Pancreas (tissue), 10 donors: ENCODE measurements at places on chromosomes 4 and X. TPM values are rescaled to one million over a fixed set of nuclear protein-coding genes. Genes with fewer than 3 reads are reported as not detected.

DDX60 gene
- polyA plus RNA-seq = 3.4 TPM

C1QTNF7 gene
- polyA plus RNA-seq = 0.30 TPM

ABCG2 gene
- polyA plus RNA-seq = 0.23 TPM

RRH gene
- 0.15 TPM for polyA plus RNA-seq

WDR17 gene
- polyA plus RNA-seq = 3.0 TPM

UGT2A3 gene
- 27.1 TPM for polyA plus RNA-seq

MAGEB10 gene
- polyA plus RNA-seq = not detected

SLITRK2 gene
- polyA plus RNA-seq = 0.30 TPM

DUX4 gene
- not detected for polyA plus RNA-seq

RHOXF2 gene
- not detected for polyA plus RNA-seq

CASK gene
- polyA plus RNA-seq = 6.6 TPM

AASDH gene
- polyA plus RNA-seq = 1.9 TPM

- no peak overlapping the region for H3K27ac ChIP-seq
- H3K27me3 ChIP-seq = no peaks in the 10 kb centered on the region
- no peaks in the 10 kb centered on the region for H3K4me1 ChIP-seq
Observed at GRCh38 chrX:148043271-148043855, 62.2 kb downstream of the FMR1NB start.

DNA sequence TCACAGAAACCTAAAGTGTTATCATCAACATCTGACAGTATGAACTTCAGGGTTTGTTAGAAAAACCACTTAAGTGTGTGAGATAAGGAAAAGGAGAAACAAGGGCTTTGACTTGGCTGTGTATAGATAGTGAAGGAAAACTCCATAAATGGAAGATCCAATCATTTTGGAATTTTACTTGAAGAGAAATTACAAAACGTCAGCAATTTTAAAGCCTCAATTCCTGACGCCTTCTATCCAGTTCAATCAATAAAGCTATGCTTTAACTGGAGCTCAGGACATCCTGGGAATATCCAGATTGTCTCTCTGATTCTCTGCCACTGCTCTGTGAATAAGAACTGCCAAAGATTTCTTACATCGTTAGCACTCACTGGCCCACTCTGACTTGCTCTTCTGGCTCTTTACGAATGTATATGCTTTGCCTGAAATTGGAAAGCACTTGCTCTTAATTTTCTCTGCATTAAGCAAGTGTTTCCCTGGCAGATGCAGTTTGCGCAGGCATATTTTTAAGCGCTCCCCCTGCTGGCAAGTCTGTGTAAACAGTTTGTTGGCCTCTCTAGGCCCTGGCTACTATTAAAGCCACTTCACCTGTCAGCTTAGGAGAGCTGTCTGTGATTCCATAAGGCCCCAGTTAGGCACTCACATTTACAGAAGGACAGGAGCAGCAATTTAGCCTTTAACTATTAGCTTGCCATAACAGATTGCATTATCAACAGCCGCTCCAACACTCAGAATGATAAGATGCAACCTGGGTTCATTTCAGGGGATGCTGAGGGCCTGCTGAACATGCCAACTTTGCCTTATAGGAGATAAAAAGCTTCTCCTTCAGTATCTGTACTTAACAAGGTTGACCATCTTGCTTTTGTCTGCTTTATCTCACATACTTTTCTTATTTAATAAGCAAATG is 251.4 kb upstream of the DDX53 start:
- H3K36me3 ChIP-seq = no peaks in the 10 kb centered on the region
- H3K27ac ChIP-seq = no peak overlapping the region
- H3K27me3 ChIP-seq = no peaks in the 10 kb centered on the region
- DNase-seq = peak; percentile 71
- H3K4me3 ChIP-seq = no peak overlapping the region
- no peaks in the 10 kb centered on the region for H3K4me1 ChIP-seq

DNA sequence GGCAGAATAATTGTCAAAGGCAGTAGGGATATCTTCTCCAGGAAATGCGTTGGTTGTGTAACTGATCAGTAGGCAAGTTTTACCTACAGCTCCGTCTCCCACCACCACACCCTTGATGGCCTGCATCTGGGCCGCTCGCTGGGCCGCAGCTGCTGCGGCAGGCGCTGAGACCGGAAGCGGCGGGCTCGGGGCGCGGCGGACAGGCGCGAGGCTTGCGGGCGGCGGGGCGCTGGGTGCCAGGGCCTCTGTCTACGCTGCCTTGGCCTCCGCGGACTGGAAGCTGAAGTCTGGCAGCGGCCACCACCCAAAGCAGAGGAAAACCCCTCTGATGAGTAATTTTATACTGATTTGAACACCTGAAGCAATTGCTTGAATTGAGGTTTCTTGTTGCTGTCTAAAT is 124.2 kb upstream of the ZIC3 start:
- no peaks in the 10 kb centered on the region for H3K27me3 ChIP-seq
- H3K4me3 ChIP-seq = no peak overlapping the region
- no peaks in the 10 kb centered on the region for H3K4me1 ChIP-seq
- no peaks in the 10 kb centered on the region for H3K36me3 ChIP-seq
- no peak for DNase-seq
- no peak overlapping the region for H3K27ac ChIP-seq

- peak; percentile 18 for DNase-seq
- H3K27ac ChIP-seq = peak overlapping the region; percentile 46
- H3K4me3 ChIP-seq = no peak overlapping the region
- H3K36me3 ChIP-seq = no peaks in the 10 kb centered on the region
- H3K27me3 ChIP-seq = no peaks in the 10 kb centered on the region
Observed at GRCh38 chrX:118872102-118872566, 48.5 kb downstream of the ZCCHC12 start.

- no peaks in the 10 kb centered on the region for H3K27me3 ChIP-seq
- peaks cover 26% of the 10 kb centered on the region for H3K4me1 ChIP-seq
- DNase-seq = peak; percentile 41
- no peaks in the 10 kb centered on the region for H3K36me3 ChIP-seq
- no peak overlapping the region for H3K4me3 ChIP-seq
Observed at GRCh38 chr4:184347251-184348239, 126.8 kb downstream of the IRF2 start.

- no peak overlapping the region for H3K27ac ChIP-seq
- H3K4me1 ChIP-seq = no peaks in the 10 kb centered on the region
- DNase-seq = peak; percentile 31
- H3K4me3 ChIP-seq = no peak overlapping the region
Observed at GRCh38 chrX:109352066-109352588, 129.8 kb downstream of the GUCY2F start.

DNA sequence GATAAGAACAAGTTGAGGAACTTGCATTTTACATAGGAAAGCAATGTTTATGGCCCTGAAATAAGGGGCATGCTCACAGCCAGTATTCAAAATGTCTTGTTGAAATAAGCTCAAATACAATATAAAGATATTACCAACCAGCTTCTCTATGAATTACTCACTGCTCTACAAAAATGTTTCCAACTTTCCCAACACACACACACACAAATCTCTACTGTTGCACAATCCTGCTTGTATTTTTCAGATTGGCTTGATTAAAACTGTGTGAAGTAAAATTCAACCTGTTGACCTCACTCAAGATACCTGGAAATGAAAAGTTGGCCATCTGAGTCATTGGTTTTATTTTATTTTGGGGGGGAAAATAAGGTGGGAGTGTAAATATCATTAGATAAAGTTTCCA is 128.6 kb downstream of the CHIC2 start:
- no peaks in the 10 kb centered on the region for H3K4me1 ChIP-seq
- no peak for DNase-seq
- no peaks in the 10 kb centered on the region for H3K27me3 ChIP-seq

GRCh38 chr4:97123573-97123972 is 1019.7 kb downstream of the STPG2 start:
- DNase-seq = no peak
- H3K27me3 ChIP-seq = no peaks in the 10 kb centered on the region
- no peaks in the 10 kb centered on the region for H3K4me1 ChIP-seq

DNA sequence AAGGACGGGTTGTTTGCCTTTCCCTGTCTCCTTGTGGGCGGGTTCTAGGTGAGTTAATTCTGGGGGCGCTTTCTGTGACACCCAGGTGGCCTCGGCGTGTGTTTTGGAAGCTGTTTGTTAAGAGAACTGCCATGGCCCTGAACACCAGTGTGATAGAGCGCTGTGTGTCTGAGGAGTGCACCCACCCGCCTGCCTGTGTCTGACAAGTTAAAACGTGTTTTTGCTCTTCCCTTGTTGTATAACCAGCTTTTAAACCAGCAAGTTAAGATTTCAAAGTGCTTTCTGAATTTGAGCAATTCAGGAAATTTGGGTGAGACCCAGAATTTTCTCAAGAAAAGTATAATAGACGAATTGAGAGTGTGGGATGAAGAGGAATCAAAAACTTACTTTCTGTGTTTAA is 55.2 kb upstream of the HGFAC start:
- H3K27me3 ChIP-seq = no peaks in the 10 kb centered on the region
- H3K4me1 ChIP-seq = no peaks in the 10 kb centered on the region
- DNase-seq = no peak

GRCh38 chrX:150688911-150689451 is 4.2 kb upstream of the MTMR1 start:
- H3K27ac ChIP-seq = no peak overlapping the region
- DNase-seq = no peak
- H3K4me3 ChIP-seq = no peak overlapping the region
- H3K4me1 ChIP-seq = no peaks in the 10 kb centered on the region
- no peaks in the 10 kb centered on the region for H3K27me3 ChIP-seq

- H3K36me3 ChIP-seq = no peaks in the 10 kb centered on the region
- H3K4me3 ChIP-seq = no peak overlapping the region
- no peak overlapping the region for H3K27ac ChIP-seq
- DNase-seq = no peak
Observed at GRCh38 chrX:1925053-1925481, 310.2 kb downstream of the ASMT start.

DNA sequence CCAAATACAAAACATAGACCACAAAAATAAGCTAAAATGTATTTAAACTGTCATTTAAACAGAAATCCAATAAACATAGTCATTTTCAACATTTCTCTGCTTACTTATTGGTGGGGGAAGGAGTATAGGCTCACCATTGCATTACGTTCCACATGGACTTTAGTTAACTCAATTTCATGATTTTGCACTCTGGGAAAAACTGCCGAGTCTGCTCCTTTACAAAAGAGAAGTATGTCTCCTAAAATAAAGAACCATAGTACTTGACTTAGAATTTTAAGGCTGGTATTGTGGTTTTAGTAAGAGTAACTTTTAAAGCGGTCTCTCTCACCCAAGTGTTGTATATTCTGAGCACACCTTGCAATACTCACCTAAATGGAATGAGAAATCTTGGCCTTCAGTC is 75.1 kb upstream of the MCF2 start:
- H3K36me3 ChIP-seq = no peaks in the 10 kb centered on the region
- H3K27ac ChIP-seq = no peak overlapping the region
- H3K4me1 ChIP-seq = no peaks in the 10 kb centered on the region
- H3K27me3 ChIP-seq = no peaks in the 10 kb centered on the region
- H3K4me3 ChIP-seq = no peak overlapping the region

DNA sequence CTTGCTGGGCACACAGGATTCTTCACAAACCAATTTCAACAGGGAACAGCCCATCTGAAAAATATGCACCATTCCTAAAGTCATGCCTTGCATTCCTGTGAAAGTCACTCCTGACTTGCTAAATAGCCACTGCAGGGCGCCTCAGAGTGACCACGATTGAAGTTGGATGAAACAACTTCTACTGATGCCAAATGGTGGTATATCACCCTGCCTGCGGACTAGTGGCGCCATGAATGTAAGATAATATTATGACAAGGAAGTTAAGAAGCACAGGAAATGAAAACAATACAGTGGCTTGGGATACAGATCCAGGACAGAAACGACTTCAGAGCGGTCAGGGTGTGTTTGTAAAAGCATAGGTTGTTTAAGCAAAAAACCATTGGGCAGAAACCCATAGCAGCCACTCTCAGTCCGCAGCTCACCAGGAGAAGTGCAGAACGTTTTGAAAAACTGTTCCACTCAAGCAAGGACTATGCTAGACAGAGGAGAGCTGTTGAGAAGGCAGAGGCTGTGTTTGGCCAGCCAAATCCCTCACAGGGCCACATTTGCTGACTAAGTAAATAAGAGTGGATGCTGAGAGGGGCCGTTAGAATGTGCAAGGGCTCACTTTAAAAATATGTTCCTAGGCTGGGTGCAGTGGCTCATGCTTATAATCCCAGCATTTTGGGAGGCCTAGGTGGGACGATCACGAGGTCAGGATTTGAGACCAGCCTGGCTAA is 250.4 kb downstream of the PTTG2 start:
- no peaks in the 10 kb centered on the region for H3K27me3 ChIP-seq
- H3K27ac ChIP-seq = no peak overlapping the region
- no peaks in the 10 kb centered on the region for H3K36me3 ChIP-seq
- H3K4me3 ChIP-seq = no peak overlapping the region
- H3K4me1 ChIP-seq = no peaks in the 10 kb centered on the region
- no peak for DNase-seq

- no peaks in the 10 kb centered on the region for H3K36me3 ChIP-seq
- H3K4me3 ChIP-seq = no peak overlapping the region
- H3K27ac ChIP-seq = no peak overlapping the region
- H3K27me3 ChIP-seq = no peaks in the 10 kb centered on the region
Observed at GRCh38 chr4:110411574-110412011, 64.4 kb upstream of the ENPEP start.

GRCh38 chr4:115489279-115489678 is 375.9 kb upstream of the NDST4 start:
- H3K27ac ChIP-seq = no peak overlapping the region
- H3K4me1 ChIP-seq = no peaks in the 10 kb centered on the region
- H3K4me3 ChIP-seq = no peak overlapping the region
- no peak for DNase-seq
- H3K36me3 ChIP-seq = no peaks in the 10 kb centered on the region

- H3K4me1 ChIP-seq = no peaks in the 10 kb centered on the region
- H3K36me3 ChIP-seq = no peaks in the 10 kb centered on the region
- no peaks in the 10 kb centered on the region for H3K27me3 ChIP-seq
- no peak overlapping the region for H3K27ac ChIP-seq
- no peak for DNase-seq
Observed at GRCh38 chr4:116323606-116324005, 761.8 kb downstream of the TRAM1L1 start.

GRCh38 chr4:101355767-101356702 is 8.7 kb upstream of the PPP3CA start:
- H3K36me3 ChIP-seq = no peaks in the 10 kb centered on the region
- H3K4me1 ChIP-seq = peaks cover 10% of the 10 kb centered on the region
- H3K27ac ChIP-seq = peak overlapping the region; percentile 13

DNA sequence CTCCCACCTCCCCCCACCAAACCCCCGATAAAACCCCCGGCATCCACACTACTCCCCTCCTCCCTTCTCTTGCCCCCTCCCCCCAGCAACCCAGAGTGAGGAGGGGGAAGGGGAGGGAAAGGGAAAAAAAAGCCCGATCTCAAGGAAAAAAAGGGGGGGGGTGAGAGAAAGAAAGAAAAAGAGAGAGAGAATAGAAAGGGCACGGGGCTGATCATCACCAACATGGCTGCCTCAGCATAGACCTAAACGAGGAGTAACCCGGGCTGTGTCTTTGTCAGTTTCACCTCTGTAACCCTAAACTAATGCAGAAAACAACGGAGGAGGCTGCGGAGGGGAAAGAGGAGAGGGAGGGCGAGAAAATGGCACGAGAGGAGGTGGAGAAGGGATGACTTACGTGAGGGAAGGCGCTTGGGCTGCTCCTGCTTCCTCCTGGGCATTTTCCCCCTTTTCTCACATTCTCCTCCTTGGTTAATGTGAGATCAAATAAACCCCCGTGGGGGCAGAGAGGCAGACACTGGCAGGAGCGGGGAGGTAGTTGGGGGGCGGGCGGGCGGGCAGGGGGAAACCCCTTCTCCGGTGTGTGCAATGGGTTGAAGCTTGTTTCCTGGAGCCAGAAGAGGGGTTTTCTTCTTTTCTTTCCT is 532 bp downstream of the ZNF827 start:
- peak overlapping the region; percentile 42 for H3K4me3 ChIP-seq
- H3K27ac ChIP-seq = peak overlapping the region; percentile 48
- no peak for DNase-seq
- no peaks in the 10 kb centered on the region for H3K4me1 ChIP-seq

GRCh38 chr4:11635342-11635741 is 206.6 kb upstream of the HS3ST1 start:
- H3K4me1 ChIP-seq = no peaks in the 10 kb centered on the region
- H3K4me3 ChIP-seq = no peak overlapping the region
- DNase-seq = no peak
- H3K36me3 ChIP-seq = no peaks in the 10 kb centered on the region
- H3K27me3 ChIP-seq = no peaks in the 10 kb centered on the region
- H3K27ac ChIP-seq = no peak overlapping the region
